ENCODE measurements at places on chromosomes 12 and 14.

DNA sequence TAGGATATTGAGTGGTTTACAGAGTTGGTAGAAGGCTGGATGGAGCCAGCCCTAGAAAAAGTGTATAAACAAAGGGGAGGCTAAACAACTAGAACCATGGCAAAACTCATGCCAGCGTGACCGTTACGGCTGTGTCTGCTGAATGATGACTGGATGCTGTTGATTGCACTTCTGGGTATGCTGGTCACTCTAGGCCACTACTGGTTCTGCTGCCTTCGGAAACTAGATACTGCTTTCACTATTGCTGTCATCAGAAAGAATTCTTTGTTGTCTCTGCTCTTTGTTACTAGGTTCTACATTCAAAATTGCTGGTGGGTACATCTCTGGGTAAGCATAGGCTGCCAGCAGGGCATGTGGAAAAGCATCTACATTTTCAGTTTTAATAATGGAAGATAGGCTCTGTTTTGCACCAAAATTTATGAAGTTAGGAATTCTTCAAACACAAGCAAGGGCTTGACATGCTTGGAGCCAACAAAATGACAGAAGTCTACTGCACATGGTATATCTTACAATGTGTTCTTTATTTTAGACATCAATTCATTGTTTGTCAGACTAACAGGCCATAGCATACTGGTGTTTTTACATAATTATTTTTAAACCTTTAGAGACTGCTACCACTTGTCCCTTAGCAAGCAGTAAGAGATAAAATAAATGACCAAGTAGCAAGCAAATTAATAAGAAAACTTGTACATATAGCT is 15.4 kb downstream of the MON2 start:
- DNase-seq, result no peak

GRCh38 chr14:88611878-88612277 is 49.0 kb downstream of the ZC3H14 start:
- peak; percentile 8 for DNase-seq

DNA sequence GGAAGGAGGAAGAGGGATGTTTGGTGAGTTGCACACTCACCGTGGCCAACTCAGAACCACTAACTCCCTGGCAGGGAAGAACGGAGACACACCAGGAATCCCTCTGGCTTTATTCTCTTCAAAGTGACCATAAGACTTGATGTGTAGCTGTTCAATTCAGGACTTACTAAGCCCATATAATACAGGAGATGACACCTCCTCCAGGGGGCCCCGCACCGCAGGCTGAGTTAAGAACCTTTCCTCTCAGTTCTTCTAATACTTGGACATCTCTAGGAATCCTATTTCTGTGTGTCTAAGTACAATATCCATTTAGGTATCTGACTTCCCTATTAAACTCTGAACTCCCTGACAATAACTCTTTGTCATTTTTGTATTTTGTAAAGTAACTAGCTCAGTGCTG is 49.5 kb downstream of the DCAF4 start:
- DNase-seq, result no peak

DNA sequence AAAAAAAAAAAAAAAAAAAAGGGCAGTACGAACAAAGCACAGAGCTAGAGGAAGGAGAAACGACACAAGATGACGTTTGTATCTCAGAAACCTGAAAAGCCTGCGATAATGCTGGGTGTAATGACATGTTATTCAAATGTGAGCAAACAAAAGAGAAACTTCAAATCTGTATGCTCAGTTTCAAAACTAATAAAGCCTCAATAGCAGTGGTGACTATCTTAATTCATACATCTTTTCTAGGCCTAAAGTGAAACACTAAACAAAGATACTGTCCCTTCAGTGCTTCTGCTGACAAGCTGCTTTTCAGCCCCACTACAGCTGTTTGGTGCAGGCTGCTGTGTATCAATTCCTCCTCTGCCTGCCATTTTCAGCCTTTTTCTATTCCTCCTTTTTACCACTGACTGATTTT is 15.8 kb downstream of the ITPR2 start:
- no peak for DNase-seq

DNA sequence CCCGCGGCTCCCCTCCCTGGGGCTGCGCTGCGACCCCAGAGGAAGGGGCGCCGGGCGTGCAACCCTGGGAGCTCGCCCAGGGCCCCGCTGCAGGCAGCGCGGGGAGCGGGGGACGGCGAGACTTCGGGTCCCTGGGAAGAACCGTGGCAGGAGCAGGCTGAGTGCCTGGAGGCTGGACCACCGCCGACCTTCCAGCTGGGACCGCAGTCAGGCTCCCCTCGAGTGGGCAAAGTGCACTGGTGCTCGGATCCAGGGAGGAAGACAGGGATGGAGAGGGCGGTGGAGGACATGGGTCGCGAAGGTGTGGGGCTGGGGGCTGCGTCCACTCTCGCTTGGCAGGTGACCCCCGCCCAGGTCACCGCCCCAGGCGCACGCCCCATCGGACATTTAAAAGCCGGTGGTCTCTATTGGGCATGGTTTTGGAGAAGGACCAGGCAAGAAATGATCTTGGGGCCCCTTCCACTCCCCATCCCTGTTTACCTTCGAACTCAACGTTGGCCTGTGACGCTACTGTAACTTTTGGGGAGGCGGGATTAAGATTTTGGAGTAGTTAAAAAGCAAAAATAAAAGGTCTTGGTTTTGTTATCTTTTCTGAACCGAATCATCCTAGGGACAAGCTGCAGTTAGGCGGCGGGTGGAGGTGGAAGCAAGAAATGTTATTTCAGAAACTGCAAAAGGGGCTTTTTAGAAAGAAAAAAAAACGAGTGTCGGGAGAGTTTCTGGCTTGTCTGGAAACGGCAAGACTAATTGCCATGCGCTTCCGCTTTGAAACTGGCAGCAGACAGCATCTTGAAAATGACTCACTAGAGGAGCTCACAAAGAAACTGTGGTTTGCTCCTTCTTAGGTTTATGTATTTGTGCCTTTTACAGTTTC is 1.0 kb downstream of the ELK3 start:
- peak; percentile 86 for DNase-seq

GRCh38 chr14:22482782-22483553 is 106.1 kb downstream of the DAD1 start:
- no peak for DNase-seq

GRCh38 chr14:98578204-98578603 is 693.8 kb downstream of the BCL11B start:
- DNase-seq, result peak; percentile 53

GRCh38 chr12:56839915-56840325 is 76.8 kb downstream of the HSD17B6 start:
- peak; percentile 48 for DNase-seq

- no peak for DNase-seq
These were observed 1005.0 kb downstream of the TMTC2 start for GRCh38 chr12:83691730-83692129.

GRCh38 chr12:104608998-104609397 is 152.2 kb downstream of the CHST11 start:
- no peak for DNase-seq

GRCh38 chr12:2129076-2129475 is 76.3 kb downstream of the CACNA1C start:
- DNase-seq, result peak; percentile 78

DNA sequence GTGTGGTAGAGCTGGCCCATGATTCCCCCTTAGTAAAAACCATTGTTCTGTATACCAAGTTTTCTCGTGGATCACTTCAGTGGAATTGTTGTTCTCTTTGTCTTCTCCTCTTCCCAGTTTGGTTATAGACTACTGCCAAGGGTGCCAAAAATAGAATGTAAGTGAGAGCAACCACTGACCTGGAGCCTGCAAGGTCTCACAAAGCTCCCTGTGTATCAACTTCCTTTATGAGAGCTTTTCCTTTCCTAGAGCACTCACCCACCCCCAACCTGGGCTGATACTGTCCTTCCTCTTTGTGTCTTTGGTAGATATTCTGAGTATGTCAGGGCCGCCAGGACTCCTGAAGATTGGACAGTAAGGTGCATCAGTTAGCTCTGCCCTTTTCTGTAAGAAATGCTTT is 101.0 kb downstream of the SCN8A start:
- DNase-seq, result no peak

DNA sequence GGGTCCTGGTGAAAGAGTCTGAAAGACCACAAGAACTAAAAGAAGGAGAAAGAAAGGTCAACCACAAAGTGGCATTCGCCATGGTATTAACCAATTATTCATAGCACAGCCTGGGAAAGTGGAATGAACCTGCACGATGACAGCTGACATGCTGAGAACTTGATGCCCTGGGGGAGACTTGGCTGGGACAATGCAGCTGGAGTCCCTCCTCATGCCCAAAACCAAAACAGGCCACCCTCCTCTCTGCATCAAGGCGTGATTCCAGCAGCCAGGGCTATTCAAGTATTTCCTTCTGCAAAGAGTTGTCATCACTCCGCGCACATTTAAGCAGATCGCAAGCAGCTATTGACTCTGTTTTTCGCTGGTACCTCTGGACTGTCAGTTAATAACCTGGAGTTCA is 167.1 kb upstream of the NOS1 start:
- no peak for DNase-seq

- DNase-seq, result no peak
These were observed 50.0 kb upstream of the STON2 start for GRCh38 chr14:81450100-81450531.

- DNase-seq, result peak; percentile 56
These were observed at the start of gene VSIG10 for GRCh38 chr12:118103601-118104382. Gene VSIG10 (minus strand): TSS chr12:118104011. CDS start chr12:118103671, 340 bp downstream.

DNA sequence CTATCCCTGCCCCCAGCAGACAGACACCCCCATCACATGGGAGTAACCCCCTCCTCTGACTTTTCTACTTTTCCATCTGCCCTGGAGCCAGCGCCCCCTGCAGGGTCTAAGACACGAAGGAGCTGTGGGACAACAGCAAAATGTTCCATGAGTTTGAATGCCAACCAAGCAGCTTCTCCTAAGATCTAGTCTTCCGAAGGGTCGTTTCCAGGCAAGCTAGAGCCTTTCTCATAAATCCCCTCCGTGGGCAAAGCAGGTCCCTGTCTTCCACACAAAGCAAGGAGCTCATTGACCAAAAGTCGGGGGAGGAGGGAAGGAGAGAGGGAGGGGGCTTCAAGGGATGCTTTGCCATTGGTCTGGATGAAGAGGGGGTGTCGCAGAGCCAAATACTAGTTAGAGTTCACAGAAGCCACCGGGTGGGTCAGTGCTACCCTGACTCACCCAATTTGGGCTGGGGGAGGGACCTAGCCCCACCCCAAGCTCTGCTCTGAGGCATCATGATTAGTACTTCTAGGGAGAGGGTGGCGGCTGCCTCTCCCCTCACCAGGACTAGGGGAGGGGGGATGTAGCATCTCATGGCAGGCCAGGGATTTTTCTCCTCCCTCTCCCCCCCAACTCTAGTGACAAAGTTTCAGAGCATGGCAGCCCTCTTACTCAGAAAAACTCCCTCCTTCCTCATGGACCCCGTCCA is 1.6 kb downstream of the MSI1 start:
- no peak for DNase-seq

GRCh38 chr14:80924365-80925103 is 17.0 kb downstream of the CEP128 start:
- no peak for DNase-seq

GRCh38 chr12:27756670-27757195 is 23.3 kb upstream of the KLHL42 start:
- DNase-seq, result no peak

- no peak for DNase-seq
These were observed 32.9 kb downstream of the TCHP start for GRCh38 chr12:109932878-109933503.

GRCh38 chr12:37548266-37548805 is 768.2 kb upstream of the ALG10B start:
- DNase-seq, result no peak

- DNase-seq, result no peak
These were observed 7.0 kb upstream of the RASSF3 start for GRCh38 chr12:64603183-64603841.

DNA sequence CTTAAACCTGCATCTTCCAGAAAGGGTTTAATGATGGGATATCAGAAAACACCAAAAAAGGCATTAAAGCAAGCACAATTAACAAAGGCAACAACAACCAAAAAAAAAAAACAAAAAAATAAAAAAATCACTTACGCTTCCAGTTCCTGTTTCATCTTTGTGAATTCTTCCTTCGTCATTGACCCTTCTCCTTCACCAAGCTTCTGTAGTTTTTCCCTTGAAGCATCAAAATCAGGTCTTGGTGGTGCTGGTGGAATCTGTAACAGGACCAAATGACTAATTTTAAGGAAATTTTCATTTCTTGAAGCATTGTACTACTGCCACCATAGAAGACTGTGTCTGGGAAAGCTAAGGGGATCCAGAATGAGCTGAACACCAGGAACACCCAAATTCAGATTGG is 24.5 kb downstream of the SNX6 start:
- DNase-seq, result no peak

- peak; percentile 49 for DNase-seq
These were observed 16.4 kb downstream of the NAV3 start for GRCh38 chr12:77847060-77847541.

- no peak for DNase-seq
These were observed 47.7 kb downstream of the NCOR2 start for GRCh38 chr12:124519746-124520145.

- DNase-seq, result no peak
These were observed 6.4 kb upstream of the CISTR start for GRCh38 chr12:53758081-53758729.

DNA sequence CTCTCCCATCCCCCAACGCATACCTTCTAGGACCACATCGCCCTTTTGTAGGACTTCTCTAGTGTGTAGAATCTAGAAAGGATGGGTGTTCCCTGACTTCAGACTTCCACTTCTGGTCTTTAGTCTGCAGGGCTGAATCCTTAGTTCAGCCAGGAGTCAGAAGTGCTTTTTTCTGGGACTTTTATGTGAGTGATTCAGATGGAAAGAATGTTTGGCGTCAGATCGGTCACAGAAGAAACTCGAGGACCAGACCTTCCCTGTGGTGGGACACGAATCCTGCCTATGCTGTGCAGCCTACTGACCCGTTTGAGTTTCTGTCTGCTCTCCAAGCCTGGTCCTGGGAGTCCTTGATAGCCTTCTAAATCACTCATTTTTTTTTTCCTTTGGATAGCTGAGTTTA is 165.4 kb upstream of the SSTR1 start:
- peak; percentile 82 for DNase-seq

- no peak for DNase-seq
These were observed 210.9 kb upstream of the ARID2 start for GRCh38 chr12:45518291-45519235.

- no peak for DNase-seq
These were observed 12.3 kb downstream of the SH2B3 start for GRCh38 chr12:111417784-111418593.

DNA sequence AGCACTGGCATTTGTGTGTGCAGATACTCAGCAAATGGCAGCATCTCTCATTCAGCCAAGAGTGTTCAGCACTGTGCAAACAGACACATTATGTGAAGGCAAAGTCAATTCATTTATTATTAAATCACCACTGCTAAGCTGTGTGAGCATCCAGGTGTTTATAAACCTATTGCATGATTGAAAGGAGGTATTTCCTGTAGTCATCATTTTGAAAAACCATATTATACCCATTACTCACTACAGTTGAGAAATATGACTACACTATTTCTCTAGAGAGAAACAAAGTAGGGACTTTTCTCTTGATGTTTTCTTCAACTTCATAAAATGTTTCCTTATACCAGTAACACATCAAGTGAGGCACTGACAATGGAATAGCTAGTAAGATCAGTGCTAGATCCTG is 13.7 kb downstream of the SPX start:
- DNase-seq, result no peak

Measured in fibroblast of skin of scalp (primary cell).